ENCODE measurements at places on chromosomes 4 and X. TPM values are rescaled to one million over a fixed set of nuclear protein-coding genes. Genes with fewer than 3 reads are reported as not detected.
A peak's percentile ranks its signal among the peaks of the same experiment; 100 is the strongest.

- DNase-seq, result no peak
Measured at GRCh38 chr4:163804001-163804400, 309.5 kb downstream of the TMA16 start.

DNA sequence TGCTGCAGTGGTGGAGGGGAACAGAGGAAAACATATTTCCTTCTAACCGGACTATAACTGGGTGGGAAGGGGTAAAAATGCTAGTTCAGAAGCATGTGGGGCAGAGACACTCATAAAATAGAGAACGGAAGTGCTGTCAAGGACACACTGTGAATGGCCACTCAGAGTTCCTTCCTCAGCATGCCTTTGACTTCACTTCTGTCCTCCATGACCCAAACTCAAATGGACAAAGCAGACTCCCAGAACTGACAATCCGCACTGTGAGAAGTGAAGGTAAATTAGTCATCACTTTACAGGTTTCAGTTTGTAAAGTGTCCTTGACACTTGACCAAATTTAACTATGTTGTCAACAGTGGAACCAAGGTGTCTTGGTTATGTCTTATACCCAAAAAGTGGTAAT, 30.2 kb upstream of the ELF2 start:
- no peak for DNase-seq

The TRO gene
- polyA plus RNA-seq, result 16.4 TPM

- DNase-seq, result no peak
Measured at GRCh38 chr4:80111276-80111675, 38.2 kb upstream of the ANTXR2 start.

DNA sequence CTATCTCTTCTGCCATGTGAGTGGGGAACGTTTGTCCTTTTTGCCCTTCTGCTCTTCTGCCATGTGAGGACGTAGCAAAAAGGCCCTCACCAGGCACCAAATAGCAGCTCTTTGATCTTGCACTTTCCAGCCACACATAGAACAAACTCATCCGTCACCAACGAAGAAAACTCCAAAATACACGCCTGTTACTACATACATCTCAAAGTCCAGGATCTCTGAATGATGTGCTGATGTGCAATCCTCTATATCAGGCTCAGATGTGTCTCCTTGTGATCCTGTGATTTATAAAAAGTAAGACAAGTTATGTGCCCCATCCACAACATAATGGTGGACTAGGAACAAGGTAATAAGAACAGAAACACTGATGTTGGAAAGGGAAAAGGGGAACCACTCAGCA, 9.8 kb upstream of the TAB3 start:
- no peak for DNase-seq

The MAGEA10 gene
- not detected for polyA plus RNA-seq

DNA sequence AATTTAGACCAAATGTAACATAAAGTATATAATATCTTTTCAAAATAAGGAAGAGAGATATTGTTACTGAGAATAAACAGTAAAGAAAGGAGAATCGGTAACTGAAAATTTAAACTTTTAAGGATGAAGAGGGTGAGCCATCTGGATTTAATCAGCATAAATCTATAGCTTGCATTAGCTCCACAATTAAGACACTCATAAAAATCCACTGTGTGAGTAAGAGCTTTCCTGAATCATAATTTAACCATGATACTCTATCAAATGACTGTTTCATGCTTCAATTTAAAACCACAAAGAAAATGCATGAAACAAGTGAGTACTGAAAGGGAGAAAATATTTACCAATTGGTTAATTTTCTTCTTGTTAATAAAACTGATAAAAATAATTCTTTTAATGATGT, 951.5 kb upstream of the SLIT2 start:
- DNase-seq, result peak; percentile 71

GRCh38 chr4:60296386-60296785, 903.7 kb upstream of the ADGRL3 start:
- DNase-seq, result no peak

The LRIT3 gene
- polyA plus RNA-seq, result not detected

- no peak for DNase-seq
Measured at GRCh38 chr4:184281231-184282139, 63.8 kb upstream of the ENPP6 start.

GRCh38 chr4:169220854-169221411, 49.8 kb downstream of the SH3RF1 start:
- no peak for DNase-seq

Data from GM23248 (cell line).